Caudate nucleus (tissue), 63 donors: ENCODE measurements at places on chromosomes 6 and 20.
A peak's percentile ranks its signal among the peaks of the same experiment; 100 is the strongest.

DNA sequence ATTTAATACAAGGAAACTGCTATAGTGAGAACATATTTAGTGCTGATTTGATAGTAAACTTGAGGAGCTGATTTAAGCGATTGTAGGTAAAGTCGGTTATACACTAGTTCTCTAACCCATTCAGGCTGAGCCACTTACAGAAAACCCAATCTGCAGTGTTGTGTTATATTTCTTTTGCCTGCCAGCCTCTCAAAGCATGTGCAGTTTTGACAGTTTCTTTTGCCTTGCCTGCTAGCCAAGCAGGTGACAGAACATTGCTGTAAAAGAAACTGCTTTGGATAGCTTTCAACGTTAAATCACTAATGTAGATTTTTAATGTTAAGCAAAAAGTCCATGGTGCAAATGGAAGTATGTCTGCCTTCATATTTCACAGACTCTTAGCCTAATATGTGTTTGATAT, 982.9 kb downstream of the EYS start:
- DNase-seq, result no peak

GRCh38 chr6:168217216-168217879, 102.2 kb downstream of the DACT2 start:
- DNase-seq, result no peak

GRCh38 chr20:19743640-19743995, 14.4 kb upstream of the RIN2 start:
- DNase-seq, result no peak

GRCh38 chr6:110738899-110739365, 76.3 kb downstream of the CDK19 start:
- no peak for DNase-seq

DNA sequence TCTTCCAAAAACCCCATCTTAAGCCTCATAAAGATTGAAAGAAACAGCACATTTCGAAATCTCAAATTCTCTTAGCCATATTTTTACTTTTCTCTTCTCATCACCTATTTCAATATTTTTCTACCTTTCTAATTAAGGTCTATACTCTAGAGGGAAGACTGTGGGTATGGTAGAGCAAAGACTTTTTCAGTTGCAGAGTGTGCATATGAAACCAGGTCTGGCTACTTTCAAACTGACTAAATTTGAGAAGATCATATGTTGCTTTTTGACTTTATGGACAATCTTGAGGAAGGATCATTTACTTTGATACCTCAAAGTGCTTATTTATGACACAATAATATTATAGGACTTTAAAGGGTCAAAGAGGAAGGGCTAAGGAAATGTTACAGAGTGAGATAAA, 20.7 kb downstream of the FILIP1 start:
- no peak for DNase-seq

GRCh38 chr20:57708694-57709673, 831 bp downstream of the PMEPA1 start:
- no peak for DNase-seq

GRCh38 chr20:60288945-60289344, 330.7 kb downstream of the CDH26 start:
- DNase-seq, result no peak

DNA sequence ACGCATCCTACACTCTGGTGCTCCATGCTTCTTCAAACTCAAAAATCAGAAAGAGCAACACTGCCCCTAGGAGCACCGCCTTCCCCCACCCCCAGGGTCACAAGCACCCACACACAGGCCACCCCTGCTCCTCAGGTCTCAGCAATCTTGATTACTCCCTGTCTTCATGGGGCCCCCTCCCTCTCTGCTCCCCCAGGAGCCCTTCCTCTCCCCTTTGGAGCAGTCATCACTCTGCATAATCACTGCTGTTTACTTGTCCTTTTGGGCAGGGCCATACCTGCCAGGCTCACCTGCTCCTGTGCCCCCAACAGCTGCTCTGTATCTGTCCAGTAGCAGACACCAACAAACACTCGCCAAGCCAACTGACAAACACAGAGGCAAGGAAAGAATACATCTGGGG, 7.6 kb upstream of the SYNDIG1 start:
- no peak for DNase-seq

DNA sequence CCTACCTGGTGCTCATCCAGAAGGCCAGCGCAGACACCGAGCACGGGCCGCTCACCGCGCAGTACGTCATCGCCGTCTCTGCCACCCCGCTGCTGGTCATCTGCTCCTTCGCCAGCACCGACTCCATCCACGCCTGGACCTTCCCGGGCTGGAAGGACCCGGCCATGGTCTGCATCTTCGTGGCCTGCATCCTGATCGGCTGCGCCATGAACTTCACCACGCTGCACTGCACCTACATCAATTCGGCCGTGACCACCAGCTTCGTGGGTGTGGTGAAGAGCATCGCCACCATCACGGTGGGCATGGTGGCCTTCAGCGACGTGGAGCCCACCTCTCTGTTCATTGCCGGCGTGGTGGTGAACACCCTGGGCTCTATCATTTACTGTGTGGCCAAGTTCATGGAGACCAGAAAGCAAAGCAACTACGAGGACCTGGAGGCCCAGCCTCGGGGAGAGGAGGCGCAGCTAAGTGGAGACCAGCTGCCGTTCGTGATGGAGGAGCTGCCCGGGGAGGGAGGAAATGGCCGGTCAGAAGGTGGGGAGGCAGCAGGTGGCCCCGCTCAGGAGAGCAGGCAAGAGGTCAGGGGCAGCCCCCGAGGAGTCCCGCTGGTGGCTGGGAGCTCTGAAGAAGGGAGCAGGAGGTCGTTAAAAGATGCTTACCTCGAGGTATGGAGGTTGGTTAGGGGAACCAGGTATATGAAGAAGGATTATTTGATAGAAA, 2.0 kb downstream of the SLC35D3 start:
- no peak for DNase-seq

- no peak for DNase-seq
These were observed 205.2 kb downstream of the ERMARD start for GRCh38 chr6:169956580-169956979.

DNA sequence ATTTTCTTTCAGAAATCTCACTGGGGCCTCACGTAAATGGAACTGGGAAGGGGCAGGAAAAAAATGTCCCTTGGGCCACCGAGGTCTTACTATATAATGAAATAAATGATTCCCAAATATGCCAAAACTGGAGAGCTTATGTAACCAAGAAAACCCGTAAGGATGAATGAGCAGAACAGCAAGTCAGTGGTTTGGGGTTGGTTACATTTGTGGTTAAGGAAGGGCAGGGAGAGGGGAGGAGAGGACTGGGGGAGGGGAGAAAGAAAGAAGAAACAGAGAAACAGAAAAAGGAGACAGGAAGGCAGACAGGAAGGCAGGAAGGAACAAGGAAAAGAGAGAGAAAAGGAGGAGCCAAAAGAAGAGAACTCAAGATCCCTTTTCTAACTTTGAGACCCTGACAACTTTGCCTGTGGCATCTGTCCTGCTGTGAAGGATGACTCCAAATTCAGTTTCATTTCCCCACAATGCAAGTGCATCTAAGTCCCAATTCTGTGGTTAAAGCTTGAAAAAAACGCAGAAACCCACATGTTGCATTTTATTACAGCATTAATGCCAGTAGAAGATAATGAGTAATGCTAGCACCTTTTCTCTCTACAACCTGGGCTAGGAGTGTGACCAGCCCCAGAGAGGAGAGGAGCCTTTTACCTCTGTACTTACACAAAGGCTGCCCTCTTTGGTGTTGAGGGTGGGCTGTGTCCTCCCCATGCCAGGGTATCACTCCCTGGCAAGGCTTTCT, 10.8 kb upstream of the ARMC2 start:
- DNase-seq, result no peak

- DNase-seq, result no peak
These were observed 470.2 kb upstream of the BTBD3 start for GRCh38 chr20:11447371-11448100.

GRCh38 chr6:103707596-103708325, 1152.0 kb downstream of the HACE1 start:
- DNase-seq, result no peak

- no peak for DNase-seq
These were observed 83.6 kb downstream of the TMEM170B start for GRCh38 chr6:11621119-11621518.

- DNase-seq, result peak; percentile 19
These were observed 48.7 kb downstream of the NCOA7 start for GRCh38 chr6:125839471-125839870.

- DNase-seq, result no peak
These were observed 129.4 kb downstream of the OR2B2 start for GRCh38 chr6:27782748-27783147.

DNA sequence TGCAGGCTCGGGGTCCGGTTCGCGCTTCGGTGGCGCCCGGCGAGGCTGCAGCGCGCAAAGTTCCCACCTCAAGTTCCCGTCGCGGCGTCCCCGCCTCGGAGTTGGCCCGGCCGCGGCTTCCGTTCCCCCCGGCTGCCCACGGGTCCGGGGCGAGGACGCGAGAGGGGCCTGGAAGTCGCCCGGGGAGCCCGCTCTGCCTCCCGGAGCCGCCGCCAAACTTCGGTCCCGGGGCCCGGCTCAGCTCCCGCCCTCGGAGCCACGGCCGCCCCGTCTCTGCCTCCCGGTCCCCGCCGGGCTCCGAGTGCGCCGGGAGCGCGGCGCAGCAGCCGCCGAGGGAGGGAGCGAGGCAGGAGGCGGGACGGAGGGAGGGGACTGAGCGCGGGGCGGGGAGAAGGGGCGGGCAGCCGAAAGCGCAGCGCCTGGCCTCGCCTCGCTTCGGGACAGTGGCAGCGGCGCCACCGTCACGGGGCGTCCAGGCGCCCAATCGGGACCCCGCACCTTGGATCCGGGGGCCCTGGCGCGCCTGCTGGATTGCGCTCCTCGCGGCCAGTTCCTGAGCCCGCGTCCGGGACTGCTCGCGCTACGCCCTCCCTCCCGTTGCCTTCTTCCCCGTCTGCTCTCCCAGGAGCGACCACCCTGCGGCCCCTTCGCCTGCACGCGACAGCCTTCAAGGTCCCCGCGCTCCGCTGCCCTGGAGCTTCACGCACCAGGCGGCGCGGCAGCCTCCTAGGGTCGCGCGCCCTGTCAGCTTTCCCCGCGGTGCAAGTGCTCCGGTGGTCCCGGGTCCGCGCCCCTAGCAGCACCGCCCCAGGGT, at the start of gene KCNG1:
KCNG1 (minus strand) TSS at position 305 of the 814 bp plus-strand sequence. CDS start 12,769 bp downstream, outside the sequence.
- DNase-seq, result peak; percentile 48

GRCh38 chr6:40112350-40112749, 178.1 kb upstream of the MOCS1 start:
- no peak for DNase-seq

GRCh38 chr6:125853756-125854155, 63.0 kb downstream of the NCOA7 start:
- DNase-seq, result no peak

DNA sequence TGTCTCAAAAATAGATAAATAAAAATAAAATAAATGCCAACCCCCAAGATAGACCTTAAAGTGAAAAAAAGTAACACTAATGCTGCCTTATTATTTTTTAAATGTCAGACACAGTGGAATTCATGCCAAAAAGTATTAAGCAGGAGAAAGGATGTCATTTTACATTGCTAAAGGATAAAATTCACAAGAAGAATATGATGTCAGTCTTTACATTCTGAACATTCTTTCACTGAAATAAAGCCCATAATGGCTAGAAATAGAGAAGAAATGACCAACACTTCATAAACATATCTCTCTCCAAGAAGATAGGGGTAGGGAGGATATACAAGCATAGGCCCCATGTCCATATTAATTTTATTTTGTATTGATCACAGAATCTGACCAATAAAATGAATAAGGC, 47.4 kb downstream of the SLC23A2 start:
- DNase-seq, result no peak

GRCh38 chr6:11460001-11460668, 77.4 kb upstream of the TMEM170B start:
- no peak for DNase-seq

- DNase-seq, result no peak
These were observed 45.9 kb downstream of the PLAGL1 start for GRCh38 chr6:143961886-143962878.

- DNase-seq, result no peak
These were observed 321.3 kb upstream of the SPTLC3 start for GRCh38 chr20:12687476-12687875.

DNA sequence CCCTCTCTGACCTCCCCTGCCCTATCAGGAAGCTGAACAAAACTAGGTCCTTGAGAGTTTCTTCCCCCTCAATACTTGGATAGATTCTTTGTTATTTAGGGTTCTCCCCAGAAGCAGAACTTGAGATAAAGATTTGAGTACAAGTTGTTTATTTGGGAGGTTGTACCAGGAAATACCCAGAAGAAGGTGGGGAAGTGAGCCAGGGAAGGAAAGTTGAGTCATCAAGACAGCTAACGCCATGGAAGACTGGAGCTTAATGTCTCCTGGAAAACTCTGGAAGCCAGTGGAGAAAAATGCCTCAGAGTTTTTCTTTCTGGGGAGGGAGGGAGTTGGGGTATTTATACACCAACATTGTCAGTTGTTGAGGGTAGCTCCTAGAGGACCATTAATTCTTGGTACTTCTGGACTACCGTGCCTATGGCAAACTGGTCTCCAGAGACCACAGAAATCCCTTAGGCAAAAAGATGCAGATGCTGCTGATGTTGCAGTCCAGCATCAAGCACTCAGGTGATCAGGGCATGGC, 102.6 kb upstream of the ZFP64 start:
- DNase-seq, result no peak

DNA sequence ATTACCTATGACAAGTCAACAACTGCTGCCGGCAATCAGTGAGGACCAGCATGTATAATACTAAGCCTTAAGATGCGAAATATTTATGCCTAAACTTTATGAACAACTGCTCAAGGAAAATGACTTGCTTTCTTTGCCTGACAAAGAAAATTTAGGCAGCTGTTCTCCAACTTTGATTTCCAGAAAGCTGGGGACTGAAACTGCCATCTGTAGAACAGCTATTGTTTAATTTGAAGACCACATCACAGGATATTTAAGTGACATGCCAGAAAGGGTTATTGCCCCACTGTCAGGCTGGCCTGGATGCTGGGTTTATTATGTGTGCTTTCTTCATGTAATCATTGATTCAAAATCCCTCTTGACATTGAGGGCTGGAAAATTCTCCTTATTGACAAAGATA, 153.9 kb upstream of the ENPP5 start:
- no peak for DNase-seq

DNA sequence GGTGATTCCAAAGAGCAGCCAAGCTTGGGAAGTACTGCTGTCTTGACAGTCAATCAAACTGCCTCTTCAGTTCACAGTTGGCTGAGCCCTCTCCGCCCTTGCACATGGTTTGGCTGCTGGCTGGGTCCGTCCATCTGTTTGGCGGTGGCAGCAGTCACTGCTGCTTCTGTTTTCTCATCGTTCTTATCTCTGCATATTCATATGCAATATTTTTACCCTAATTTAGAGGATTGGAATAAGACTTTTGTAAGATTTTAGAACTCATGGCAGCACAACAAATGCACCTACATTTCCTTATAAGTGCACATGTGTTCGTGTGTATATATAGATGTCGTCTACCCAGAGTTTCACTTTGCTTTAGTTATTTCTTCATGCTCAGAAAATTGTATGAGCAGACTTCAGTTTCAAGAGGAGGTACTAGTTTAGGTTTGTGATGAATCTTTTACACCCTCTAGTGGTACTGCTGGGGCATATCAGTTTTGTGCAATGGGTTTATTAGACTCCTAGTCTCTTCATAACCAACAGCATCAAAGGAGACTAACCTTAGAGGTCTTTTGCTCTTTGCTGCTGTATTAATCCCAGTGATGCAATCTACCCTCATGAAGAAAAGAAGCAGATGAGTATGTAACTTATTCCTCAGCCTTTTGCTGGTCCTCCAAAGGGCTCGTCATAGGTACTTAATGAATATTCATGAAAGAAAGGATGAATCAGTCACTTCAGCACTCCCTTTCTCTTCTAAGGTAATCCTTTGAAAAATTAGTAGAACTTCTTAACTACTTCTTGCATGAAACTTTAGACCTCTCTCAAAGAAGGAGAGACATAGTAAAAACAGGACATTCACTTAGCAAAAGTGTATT, 44.3 kb downstream of the KHDC1L start:
- DNase-seq, result no peak

- DNase-seq, result peak; percentile 71
These were observed 567 bp downstream of the HS3ST5 start for GRCh38 chr6:114342086-114342825.
